ENCODE measurements at places on chromosomes 7 and 10.

DNA sequence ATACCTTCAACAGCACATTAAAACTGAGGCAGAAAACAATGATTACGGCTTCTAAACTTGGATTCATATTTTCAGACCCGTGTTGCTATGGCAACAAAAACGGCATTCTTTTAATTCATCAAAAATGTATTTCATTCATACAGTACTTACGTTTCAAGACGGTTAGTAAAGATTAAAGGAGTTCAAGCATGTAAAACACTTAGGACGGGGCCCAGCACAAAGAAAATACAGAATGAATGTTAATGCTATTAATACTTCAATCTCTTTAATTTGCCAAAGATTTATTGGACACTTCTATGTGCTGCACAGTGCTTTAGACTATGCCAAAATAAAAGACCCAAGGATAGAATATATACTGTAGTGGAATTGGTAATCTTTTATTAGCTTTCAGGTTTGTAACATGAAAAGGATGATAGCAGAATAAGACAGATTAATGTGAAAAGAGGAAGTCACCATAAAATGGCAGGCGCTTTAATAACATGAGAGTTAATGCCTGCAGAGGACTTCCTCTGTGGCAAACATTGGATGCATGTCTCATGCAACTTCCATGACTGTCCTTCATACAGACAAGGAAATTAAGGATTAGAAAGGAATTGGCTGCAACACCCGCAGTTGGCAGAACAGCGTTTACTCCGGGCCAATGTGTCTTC, 201.6 kb upstream of the KLF6 start:
- no peak for DNase-seq

- DNase-seq = no peak
Observed at GRCh38 chr7:95602421-95602820, 6.1 kb upstream of the PDK4 start.

- DNase-seq = no peak
Observed at GRCh38 chr7:35348611-35349400, 94.9 kb upstream of the TBX20 start.

DNA sequence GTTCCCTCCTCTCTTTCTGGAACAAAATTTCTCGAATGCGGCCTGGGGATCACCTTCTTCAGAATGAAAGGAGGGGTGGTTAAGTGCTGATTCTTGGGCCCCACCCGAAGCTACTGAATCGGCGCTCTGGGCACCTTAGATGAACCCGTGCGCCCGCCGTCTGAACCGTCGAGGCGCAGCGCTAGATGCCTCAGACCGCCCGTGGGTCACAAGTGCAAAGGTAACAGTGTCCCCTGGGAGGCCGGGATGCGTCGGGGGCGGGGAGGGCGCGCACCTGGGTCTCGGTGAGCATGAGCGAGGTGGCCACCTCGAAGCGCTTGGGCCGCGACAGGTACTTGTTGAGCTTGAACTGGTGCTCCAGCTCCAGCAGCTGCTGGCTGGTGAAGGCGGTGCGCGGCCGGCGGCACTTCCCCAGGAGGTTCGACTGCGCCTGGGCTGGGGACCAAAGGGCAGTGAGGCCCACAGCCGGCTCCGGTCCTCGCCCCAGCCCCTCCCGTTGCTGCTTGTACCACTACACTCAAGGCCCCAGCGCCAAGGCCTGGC, 4.2 kb downstream of the MNX1 start:
- DNase-seq = no peak

DNA sequence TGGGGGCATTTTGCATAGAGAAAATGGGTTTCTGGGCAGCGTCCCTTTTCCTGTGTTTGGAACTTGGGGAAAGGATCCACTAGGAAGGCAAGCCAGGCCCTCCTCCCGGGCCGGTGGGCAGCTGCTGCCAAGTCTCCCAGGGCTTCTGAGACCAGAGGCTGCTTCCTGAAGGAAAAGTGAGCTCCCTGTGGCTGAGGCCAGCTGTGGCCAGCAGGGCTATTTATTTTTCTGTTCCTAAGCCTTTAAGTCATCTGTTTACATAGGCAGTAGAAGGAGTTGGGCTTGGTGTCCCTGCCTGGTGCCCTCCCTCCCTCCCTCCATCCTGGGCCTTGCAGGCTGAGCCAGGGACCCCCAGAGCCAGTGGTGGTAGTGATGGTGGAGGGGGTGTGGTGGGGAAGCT, 70.5 kb upstream of the COL13A1 start:
- peak; percentile 37 for DNase-seq
